ENCODE measurements at places on chromosomes 6 and 20. TPM values are rescaled to one million over a fixed set of nuclear protein-coding genes. Genes with fewer than 3 reads are reported as not detected.

The DZANK1 gene
- total RNA-seq, result 1.7 TPM

The PXDC1 gene
- 1.4 TPM for total RNA-seq

The CCN6 gene
- total RNA-seq, result not detected

The SLC24A3 gene
- 0.44 TPM for total RNA-seq

The ACTL10 gene
- total RNA-seq, result 1.4 TPM

The LY6G6D gene
- 2.8 TPM for total RNA-seq

The TUBB2B gene
- 1,848 TPM for total RNA-seq

The RAET1L gene
- not detected for total RNA-seq

The ABRACL gene
- 111 TPM for total RNA-seq

The PCNA gene
- total RNA-seq, result 294 TPM

The SLC22A2 gene
- 0.42 TPM for total RNA-seq

The C20orf96 gene
- 2.1 TPM for total RNA-seq

The RIMS1 gene
- total RNA-seq, result 0.70 TPM

The PSMB1 gene
- 437 TPM for total RNA-seq
